Activated naive CD8-positive, alpha-beta T cell treated with anti-CD3 and anti-CD28 coated beads, Interleukin-2, amount 10 ng/mL, durations not matched to agents 7 days and 5 days (primary cell): ENCODE measurements at places on chromosomes 6 and 20.

DNA sequence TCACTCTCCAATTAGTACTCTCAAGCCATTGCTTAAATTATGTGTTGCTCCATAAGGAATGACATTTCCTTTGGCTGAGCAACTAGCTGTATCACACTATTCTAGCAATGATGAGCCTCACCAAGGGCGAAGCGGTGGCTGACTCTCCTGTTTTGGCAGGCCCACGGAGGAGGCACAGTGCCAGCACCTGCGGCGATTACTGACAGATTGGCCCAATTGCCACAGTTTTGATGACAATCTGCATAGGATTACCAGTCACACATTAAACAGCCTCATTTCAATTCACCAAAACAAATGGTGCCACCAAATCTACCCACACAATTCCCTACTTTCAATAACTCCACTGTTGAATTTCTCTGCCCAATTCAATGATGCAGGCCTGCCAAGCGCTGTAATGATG is 286.9 kb downstream of the PTPRK start:
- DNase-seq = no peak

- no peak for DNase-seq
These were observed 1.8 kb upstream of the LRRC73 start for GRCh38 chr6:43511824-43512415.

- DNase-seq = no peak
These were observed 13.2 kb upstream of the HMGA1 start for GRCh38 chr6:34223381-34223955.

GRCh38 chr6:161922631-161923119 is 648.8 kb upstream of the AGPAT4 start:
- peak; percentile 28 for DNase-seq

DNA sequence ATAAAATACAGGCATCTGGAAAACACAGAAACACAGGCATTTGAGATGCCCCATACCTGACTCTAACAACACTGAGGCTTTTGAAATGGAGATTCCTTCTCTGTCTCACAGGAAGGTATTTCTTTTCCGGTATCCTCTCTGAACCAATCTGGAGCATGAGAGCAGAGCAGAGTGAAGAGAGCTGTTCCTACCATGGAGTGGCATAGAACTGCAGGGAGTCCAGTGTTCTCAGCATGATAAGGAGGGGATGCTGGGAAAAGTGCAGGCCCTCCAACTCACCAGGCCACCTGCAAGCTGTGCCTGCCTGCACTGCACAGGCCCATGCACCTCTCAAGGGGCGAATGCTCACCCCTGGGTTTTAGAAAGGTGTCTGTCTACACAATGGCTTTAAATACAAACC is 89.2 kb downstream of the FOXA2 start:
- no peak for DNase-seq

DNA sequence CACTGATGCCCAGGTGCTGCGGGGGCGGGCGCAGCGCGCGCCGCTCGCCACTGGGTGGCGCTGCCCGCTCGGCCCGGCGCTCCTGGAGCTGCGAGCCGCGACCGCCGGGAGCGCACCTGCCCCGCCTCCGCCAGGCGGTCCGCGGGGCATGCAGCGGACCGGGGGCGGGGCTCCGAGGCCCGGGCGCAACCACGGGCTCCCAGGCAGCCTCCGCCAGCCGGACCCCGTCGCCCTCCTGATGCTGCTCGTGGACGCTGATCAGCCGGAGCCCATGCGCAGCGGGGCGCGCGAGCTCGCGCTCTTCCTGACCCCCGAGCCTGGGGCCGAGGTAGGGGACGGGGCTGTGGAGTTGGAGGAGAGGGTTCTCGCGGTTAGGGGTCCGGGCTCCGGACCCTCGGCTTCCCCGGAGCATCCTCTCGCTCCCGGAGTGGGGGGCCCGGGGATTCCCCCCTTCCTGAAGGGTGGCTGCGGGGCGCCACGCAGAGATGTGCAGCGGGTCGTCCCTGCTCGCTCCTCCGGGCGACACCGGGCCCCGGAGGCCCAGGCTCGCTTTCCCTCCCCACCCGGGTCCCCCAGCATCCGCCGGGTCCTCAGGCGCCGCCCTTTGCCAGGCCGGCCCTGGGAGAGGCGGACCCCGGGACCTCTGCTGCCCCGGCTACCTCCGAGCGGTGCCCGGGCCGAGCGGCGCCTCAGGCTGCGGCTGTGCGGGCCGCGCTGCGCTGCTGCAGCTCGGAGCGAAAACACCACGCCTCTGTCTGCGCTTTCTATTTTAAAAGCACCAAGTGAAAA is at the start of gene BCAS4:
Gene BCAS4, plus strand, starts transcription at position 216 of the 789 bp plus-strand sequence. Its CDS starts 23 bp downstream, at position 239.
- DNase-seq = peak; percentile 97

GRCh38 chr20:5000263-5001173 is 792 bp downstream of the SLC23A2 start:
- DNase-seq = peak; percentile 62

GRCh38 chr6:49909563-49909962 is 43.2 kb upstream of the CRISP1 start:
- no peak for DNase-seq

GRCh38 chr6:168039849-168040248 is 39.2 kb downstream of the FRMD1 start:
- DNase-seq = no peak

- DNase-seq = no peak
These were observed 14.4 kb downstream of the GMPR start for GRCh38 chr6:16252686-16253299.
